ENCODE measurements at places on chromosomes 7 and 10. TPM values are rescaled to one million over a fixed set of nuclear protein-coding genes. Genes with fewer than 3 reads are reported as not detected.
A peak's percentile ranks its signal among the peaks of the same experiment; 100 is the strongest.

DNA sequence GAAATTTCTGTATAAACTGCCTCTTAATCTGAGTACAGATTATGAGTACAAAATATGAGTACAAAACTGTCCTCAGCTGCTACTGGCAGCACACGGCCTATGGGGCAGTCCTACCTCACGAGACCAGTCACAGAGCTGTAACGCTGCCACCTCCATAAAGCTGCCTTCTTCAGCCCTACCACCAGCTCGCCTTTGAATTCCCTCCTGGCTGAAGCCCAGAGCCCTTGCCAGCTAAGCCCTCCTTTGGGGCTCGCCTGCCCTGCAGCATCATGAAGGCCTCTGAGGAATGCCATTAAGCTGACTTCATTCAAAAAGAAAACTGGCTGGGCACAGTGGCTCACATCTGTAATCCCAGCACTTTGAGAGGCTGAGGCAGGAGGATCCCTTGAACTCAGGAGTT lies 180.0 kb upstream of the SH2B2 start:
- no peak for DNase-seq

DNA sequence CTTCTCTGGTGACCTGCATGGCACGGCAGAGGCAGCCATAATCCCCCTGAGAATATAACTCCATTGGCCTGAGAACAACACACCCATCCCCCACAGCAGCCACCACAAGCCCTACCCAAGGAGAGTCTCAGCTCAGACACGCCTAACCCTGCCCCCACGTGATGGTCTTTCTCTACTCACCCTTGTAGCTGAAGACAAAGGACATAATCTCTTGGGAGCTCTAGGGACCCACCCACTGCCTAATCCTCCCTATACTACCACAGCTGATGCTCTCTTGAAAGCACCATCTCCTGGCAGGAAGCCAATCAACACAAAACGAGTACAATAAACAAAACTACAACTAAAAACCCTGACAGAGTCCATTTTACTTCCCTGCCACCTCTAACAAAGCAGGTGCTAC lies 30.7 kb upstream of the HPSE2 start:
- no peak for DNase-seq

- no peak for DNase-seq
Measured at GRCh38 chr10:132149271-132149670, 37.5 kb upstream of the DPYSL4 start.

DNA sequence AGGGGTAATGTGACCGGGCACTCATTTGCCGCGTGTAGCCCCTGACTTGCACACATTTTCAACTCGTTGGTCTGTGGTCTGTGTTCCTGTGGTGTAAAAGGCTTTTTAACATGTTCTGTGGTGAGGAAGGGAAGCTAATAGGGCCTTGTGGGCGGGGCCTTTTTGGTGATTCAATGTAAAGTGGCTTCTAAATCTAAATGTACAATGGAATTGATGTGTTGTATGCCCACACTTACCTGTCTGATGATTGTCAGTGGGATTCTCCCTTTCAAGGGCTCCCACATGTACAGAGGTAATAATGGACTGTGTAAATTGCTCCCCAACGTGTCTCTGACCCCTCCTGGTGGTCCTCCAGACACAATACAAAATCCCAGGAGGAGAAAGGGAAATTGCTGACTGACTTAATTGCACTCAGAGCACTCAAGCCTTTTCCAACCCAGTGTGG lies 43.1 kb upstream of the GATAD1 start:
- DNase-seq: no peak

DNA sequence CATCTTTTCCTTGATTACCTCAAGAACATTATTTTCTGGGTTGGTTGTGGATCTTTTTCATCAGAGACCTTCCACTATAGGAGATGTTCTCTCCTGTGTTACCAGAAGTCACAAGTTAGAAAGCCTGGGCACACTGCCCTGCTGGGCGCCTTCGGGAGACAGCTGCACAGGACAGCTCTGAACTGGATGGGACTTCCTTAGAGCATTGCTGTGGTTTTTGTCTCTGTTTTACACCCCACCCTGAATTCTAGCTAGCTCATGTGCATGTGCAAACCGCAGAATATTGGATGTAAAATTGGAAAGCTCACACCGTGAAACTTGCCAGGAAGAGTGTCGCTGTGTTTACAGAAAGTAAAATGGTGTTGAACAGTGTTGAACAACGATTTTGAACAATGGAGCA lies 54.4 kb upstream of the SEC61G start:
- DNase-seq: no peak

GRCh38 chr10:129958629-129959543 lies 5.2 kb downstream of the EBF3 start:
- DNase-seq: no peak

GRCh38 chr7:36523371-36524101 lies 133.9 kb downstream of the ANLN start:
- DNase-seq: no peak

DNA sequence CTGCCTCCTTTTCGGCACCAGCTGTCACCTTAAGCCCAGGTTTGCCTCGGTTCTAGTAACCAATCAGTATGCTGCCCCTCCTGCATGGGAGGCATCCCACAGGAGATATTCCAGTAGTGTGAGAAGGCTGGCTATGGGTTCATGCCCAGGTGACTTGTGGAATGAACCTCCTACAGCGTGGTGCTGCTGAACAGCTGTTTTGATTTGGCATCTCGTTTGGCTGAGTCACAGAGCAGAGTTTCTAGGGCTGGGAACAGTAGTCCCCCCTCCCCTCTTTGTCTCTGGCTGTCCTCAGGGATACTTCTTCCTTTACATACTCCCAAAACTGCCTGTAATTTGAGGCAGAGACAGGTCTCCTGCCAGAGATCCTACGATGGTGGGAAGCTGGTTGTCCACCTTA lies 16.1 kb downstream of the R3HCC1L start:
- no peak for DNase-seq

- DNase-seq: no peak
Measured at GRCh38 chr7:69598487-69599285, 411 bp downstream of the AUTS2 start.

- DNase-seq: no peak
Measured at GRCh38 chr7:22765609-22766008, 38.6 kb downstream of the IL6 start.

GRCh38 chr7:102125127-102125596 lies 161.5 kb upstream of the SH2B2 start:
- DNase-seq: peak; percentile 15

Gene MTG1
- total RNA-seq: 60.2 TPM

Gene IL6
- total RNA-seq: 11.0 TPM

Gene PLAU
- total RNA-seq: 34.9 TPM
